ENCODE measurements at places on chromosomes 1 and 21. TPM values are rescaled to one million over a fixed set of nuclear protein-coding genes. Genes with fewer than 3 reads are reported as not detected.

The FHL3 gene
- total RNA-seq = 11.6 TPM

The UHMK1 gene
- 43.5 TPM for total RNA-seq

The SDC3 gene
- 16.1 TPM for total RNA-seq

The S100A13 gene
- 496 TPM for total RNA-seq

The S100B gene
- not detected for total RNA-seq

The SPRR2A gene
- not detected for total RNA-seq

The FAM151A gene
- not detected for total RNA-seq

The AMY1B gene
- not detected for total RNA-seq

The LTN1 gene
- total RNA-seq = 18.4 TPM

The RHCE gene
- 1.6 TPM for total RNA-seq

Measured in bronchial smooth muscle cell (primary cell).